NCI-H774 (cell line): ENCODE measurements at places on chromosomes 16 and 17.

- DNase-seq, result no peak
These were observed 200.0 kb downstream of the NTN1 start for GRCh38 chr17:9221147-9221921.

DNA sequence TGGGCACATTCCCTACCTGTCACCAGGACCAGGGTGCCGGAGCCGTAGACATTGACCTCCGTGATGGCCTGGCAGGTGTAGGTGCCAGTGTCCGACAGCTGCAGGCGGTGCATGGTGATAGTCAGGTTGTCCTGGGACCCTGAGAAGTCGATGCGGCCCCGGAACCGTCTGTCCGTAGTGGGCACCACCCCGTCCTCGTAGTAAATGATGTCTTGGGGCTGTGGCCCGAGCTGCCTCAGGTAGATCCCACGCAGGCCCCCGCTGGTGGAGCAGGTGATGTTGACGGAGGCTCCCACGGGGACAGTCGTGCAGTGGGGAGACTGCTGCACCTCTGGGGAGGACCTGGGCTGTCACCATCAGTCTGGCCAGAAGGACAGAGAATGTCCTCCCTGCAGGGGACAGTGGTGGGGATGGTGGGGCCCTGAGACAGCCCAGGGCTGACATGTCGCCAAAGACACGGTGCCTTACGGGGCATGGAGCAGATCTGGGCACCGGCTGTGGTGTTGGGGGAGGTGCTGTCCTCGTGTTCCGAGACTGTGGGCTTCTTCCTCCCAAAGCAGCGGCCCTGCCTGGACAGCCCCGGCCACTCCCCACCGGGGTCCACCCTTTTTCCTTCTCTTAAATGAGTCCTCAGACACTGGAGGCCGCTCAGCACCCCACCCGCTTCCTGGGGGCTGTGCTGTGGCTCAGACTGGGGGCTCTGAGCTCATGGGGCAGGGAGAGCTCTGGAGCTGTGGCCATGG is 586 bp downstream of the CD7 start:
- no peak for DNase-seq

DNA sequence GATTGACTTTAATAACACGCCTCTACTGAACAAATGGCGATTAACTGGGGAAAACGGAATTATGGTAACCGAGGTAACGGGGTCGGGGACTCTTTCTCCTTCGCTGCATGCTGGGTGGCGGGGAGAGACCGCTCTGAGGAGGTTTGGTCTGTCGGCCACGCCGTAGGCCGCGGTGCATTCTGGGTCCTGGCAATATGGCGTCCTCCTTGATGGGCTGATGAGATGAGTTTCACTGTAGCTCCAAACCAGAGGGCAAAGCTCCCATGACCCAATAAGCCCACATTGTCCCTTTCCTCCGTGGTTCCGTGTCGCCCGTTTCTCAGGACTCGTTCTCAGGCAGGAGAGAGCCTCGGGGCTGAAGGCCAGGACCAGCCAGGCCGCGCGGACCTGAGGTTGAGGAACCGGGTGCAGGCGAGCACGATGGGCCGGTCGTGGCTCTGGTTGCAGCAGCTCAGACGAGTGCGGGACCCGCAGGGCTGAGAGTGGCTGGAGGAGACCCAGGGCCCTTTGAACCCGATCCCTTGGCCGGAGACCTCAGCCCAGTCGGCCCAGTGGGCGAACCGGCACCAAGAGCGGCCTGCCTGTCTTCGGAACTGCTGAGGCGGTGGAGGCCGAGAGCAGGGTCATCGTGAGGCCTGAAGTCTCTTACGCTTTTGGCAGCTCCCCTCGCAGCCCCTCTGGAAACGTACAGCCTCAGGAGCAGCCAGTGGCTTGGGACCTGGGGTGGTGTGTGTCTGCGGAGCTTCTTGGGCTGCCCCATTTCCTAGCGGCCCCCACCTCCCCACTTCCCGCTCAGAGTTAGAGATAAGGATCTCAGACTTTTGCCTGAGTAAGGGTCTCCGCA is at the start of gene RPTOR:
Gene RPTOR, plus strand, starts transcription at position 184 of the 844 bp plus-strand sequence. CDS start 792 bp downstream, outside the sequence.
- peak; percentile 93 for DNase-seq

DNA sequence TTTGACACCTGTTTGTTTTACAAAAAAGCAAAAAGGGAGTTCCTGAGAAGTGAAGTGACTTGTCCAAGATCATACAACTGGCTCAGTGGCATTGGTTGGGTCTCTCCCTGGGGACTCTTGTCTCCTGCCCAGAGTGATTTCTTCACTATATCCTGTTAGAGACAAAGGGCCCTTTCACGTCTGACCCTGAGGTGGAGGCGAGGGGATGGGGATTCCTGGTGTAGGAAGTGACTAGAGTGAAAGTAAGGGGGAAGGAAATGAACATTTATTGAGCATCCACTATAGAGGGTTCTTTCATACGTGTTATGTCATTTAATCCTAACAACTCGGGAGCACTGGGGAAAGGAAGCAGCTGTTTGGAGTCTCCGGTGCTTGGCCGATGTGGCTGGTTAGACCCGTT is 9.0 kb downstream of the ITGB3 start:
- no peak for DNase-seq

- DNase-seq, result no peak
These were observed 5.9 kb upstream of the CCDC154 start for GRCh38 chr16:1450218-1450617.
